ENCODE measurements at places on chromosomes 12 and 14. TPM values are rescaled to one million over a fixed set of nuclear protein-coding genes. Genes with fewer than 3 reads are reported as not detected.

- H3K27ac ChIP-seq: no peak overlapping the region
- DNase-seq: no peak
- no peaks in the 10 kb centered on the region for H3K36me3 ChIP-seq
These were observed 204.8 kb upstream of the IGF1 start for GRCh38 chr12:102685172-102685571.

- peak; percentile 61 for DNase-seq
- H3K36me3 ChIP-seq: peaks cover 4% of the 10 kb centered on the region
- no peak overlapping the region for H3K4me3 ChIP-seq
- H3K27ac ChIP-seq: no peak overlapping the region
- H3K4me1 ChIP-seq: no peaks in the 10 kb centered on the region
- H3K27me3 ChIP-seq: peaks cover 8% of the 10 kb centered on the region
These were observed 2.3 kb upstream of the DIO2 start for GRCh38 chr14:80213602-80214001.

GRCh38 chr14:99575043-99576023 lies 28.7 kb downstream of the CCDC85C start:
- DNase-seq: peak; percentile 82
- no peaks in the 10 kb centered on the region for H3K27me3 ChIP-seq
- H3K4me3 ChIP-seq: peak overlapping the region; percentile 55

The OR6C1 gene
- not detected for total RNA-seq

The RASSF8 gene
- total RNA-seq: 26.6 TPM
